Stromal cell of bone marrow (primary cell): ENCODE measurements at places on chromosomes 7 and 10.

DNA sequence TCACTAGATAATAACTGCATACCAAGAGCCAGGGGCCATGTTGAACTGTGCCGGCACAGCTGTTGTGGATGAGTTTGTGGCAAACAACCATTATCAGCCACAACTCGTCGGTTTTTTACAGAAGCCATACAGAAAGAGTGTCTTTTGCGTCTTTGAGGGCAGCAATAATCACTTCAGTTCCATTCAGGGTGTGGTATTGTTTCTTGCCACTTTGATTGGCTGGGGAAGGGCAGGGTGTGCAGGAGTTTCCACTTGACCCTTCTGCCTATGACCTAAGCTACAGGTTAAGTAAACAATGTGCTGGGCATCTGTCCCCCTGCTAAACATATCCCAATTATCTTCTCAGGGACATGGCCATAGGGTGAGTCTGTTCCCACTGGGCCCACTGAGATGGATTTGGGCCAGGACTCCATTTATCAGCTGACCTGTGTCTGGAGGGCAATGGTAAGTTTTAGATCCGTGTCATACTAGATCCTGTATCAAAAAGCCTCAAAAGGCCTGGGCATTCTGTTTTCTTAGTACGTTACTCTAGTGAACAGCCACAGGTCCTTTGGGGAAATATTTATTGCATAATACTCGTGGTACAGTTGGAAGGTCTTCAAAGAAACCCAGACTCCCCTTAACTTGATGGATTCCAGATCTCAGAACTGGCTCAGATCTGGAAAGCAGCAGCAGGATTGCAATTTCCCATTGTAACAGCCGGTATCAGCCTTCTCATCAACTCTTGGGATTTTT, 15.9 kb downstream of the ZNF3 start:
- peak; percentile 67 for DNase-seq

DNA sequence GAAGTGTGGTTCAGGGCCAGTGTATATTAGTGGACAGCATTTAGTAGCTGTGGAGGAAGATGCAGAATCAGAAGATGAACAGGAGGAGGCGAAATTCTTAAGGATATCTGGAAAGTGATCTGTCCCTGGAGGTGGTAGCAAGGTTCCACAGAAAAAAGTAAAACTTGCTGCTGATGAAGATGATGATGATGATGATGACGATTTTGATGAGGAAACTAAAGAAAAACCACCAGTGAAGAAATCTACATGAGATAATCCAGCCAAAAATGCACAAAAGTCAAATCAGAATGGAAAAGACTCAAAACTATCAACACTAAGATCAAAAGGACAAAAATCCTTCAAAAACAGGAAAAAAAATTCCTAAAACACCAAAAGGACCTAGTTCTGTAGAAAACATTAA, 26.3 kb downstream of the TM9SF3 start:
- DNase-seq, result no peak

DNA sequence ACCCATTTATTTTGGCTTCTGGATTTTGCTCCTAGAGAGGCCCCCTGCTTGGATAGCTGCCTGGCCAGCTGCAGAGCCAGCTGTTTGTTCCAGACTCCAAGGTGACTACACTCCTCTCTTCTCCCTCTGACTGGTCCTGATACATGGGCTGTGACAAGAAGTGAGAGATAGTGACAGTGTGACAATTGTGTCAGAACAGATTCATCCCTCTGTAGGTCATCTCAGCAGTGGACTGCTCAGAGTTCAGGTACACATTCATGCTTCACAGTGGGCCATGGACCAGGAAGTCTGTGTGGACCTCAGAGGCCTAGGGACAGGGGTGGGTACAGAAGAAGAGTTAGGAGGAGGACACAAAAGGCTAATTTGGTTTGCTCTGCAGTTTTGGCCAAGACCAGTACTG, 188.2 kb upstream of the MKLN1 start:
- DNase-seq, result no peak

- DNase-seq, result no peak
Observed at GRCh38 chr7:22833957-22834356, 11.3 kb upstream of the TOMM7 start.

DNA sequence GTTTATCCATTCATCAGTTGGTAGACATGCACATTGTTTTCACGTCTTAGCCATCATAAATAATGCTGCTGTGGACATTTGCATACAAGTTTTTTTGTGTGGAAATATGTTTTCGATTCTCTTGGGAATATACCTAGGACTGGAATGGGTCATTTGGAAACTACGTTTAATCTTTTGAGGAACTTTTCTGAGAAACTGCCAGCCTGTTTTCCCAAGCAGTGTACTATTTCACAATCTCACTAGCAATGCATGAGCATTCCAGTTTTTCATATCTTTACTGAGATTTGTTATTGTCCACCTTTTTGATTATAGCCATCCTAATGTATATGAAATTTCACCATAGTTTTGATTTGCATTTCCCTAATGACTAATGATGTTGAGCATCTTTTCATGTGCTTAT, 95.7 kb upstream of the JAZF1 start:
- DNase-seq, result no peak

DNA sequence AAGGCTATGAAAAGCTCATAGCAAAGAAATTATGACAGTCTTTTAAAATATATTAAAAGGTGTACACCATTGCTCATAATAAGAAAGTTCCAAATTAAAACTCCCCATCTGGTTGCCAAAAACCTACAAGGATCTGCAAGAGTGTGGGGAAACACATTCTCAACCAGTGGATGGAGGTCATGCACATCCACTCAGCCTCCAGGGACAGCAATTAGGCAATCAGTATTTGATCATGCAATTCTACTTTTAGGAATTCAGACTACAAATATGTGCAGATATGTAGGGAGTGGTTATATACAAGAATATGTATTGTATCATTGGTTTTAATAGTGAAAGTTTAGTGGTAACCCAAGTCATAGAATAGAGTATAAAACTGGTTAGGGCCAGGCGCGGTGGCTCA, 157.8 kb downstream of the FGFR2 start:
- no peak for DNase-seq

DNA sequence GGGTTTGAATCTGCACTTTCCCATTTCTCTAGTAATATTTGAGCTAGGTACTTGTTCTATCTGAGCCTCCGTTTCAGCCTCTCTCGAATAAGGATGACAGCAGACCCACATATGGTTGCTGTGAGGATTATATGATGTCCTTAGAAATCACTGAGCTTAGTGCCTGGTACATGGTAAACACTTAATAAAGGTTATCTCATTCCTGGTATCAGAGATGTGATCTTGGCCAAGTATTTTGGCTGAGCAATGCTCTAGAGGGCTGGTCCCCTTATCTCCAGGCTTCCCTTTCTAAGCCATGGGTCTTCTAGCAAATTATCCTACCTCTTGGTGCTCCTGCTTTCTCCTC, 407 bp upstream of the MKRN1 start:
- no peak for DNase-seq

- DNase-seq, result no peak
Observed at GRCh38 chr10:98472196-98472595, 25.5 kb upstream of the HPS1 start.

- peak; percentile 28 for DNase-seq
Observed at GRCh38 chr10:110733218-110733952, 89.2 kb downstream of the RBM20 start.

- no peak for DNase-seq
Observed at GRCh38 chr10:100810835-100811116, 65.4 kb downstream of the PAX2 start.

DNA sequence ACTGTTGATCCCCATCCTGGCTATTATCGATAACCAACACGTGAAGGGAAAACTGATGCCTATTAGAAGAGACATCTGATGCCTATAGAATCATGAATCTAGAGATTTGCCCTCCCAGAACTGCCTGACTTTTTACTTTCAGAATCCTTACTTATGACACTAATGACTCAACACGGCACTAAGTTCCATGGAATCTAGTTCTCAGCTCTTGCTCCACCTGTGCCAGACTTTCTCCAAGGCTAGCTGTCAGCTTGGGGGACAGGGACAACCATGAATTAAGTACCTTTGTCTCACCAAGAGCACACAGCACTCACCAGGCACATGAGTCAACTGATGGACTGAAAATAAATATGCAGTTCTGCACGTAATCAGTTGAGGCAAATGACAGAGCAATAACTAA, 184.2 kb downstream of the FRMD4A start:
- no peak for DNase-seq

DNA sequence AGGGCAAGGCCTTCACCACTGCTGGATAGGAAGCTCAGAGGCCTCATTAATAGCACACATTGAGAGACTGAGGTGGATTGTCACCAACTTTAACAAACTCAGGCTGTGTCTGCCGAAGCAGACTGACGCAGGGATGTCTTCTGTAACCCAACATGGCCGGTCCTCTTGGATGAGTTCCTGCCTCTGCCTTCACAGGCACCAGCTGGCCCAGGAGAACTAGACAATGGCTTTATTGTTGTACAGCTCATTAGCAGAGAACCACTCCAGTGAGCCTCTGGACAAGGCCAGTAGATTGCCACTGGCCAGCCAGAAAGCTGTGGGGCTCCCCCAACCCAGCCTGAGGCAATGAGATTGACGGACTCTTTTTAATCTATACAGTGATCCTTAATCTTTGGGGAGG, 9.4 kb downstream of the NODAL start:
- DNase-seq, result no peak
